ENCODE measurements at places on chromosomes 5 and 9.

DNA sequence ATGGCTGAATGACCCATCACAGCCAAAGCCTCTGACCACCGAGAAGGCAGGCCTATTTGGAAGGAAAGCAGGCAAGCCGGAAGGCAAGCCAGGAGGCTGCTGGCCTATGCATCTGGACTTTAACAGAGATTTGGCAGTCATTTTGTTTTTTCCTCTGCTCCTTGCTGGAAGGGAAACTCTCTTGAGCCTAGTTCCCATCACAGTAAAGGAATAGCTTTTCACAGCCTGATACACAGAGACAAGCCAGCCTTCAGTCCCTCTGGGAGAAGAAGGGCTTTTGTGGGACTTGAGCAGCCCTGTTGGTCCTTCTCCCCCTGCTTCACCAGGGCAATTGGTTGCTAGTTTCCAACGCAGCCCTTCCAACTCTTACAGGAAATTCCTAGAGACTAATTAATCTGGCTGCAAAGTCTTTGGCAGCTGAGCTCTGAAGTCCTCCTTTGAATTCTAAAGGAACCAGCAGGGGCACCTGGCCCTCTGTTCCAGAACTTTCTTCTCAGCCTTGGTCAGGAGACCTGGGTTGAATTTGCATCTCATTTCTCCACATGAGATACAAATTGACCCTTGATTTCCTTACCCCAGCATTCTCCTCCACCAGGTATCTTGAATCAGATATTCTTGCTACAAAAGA lies 157.3 kb upstream of the EPB41L4A start:
- ATAC-seq, result no peak

DNA sequence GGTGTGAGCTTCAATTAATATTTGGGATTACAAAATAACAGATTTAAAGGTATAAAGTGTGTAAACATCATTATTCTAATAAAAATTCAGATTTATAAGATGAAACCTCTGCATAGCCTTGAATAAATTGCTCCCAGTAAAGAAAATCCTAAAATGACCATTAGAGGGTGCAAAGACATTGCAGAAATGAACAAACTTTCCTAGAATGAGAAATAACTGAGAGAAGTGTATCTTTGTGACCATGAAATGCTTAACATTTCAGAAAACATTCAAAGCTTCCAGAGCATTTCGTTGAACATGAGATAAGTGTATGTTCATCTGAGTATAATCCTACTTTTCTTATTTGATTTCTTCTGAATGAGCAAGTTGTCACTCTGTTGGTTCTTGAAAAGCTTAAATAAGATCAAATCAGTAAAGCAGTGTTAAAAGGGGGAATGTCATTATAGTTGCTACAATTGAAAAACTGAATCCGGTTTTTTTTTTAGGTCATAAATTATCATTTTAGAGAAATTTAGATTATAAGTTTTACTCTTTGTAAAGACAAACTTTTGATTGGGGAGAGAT lies 24.7 kb upstream of the NUDT12 start:
- no peak for ATAC-seq

GRCh38 chr9:127923046-127923445 lies 6.2 kb upstream of the ST6GALNAC4 start:
- ATAC-seq, result no peak

GRCh38 chr5:43642428-43642827 lies 39.4 kb downstream of the NNT start:
- no peak for ATAC-seq

GRCh38 chr5:97044052-97044451 lies 98.4 kb downstream of the LIX1 start:
- ATAC-seq, result peak; percentile 14

GRCh38 chr9:87464110-87464991 lies 33.3 kb upstream of the DAPK1 start:
- ATAC-seq, result peak; percentile 84

GRCh38 chr5:37842048-37842447 lies 2.2 kb upstream of the GDNF start:
- no peak for ATAC-seq

GRCh38 chr5:178542455-178542854 lies 47.7 kb downstream of the COL23A1 start:
- no peak for ATAC-seq

GRCh38 chr5:99317136-99317535 lies 388.3 kb upstream of the CHD1 start:
- no peak for ATAC-seq

DNA sequence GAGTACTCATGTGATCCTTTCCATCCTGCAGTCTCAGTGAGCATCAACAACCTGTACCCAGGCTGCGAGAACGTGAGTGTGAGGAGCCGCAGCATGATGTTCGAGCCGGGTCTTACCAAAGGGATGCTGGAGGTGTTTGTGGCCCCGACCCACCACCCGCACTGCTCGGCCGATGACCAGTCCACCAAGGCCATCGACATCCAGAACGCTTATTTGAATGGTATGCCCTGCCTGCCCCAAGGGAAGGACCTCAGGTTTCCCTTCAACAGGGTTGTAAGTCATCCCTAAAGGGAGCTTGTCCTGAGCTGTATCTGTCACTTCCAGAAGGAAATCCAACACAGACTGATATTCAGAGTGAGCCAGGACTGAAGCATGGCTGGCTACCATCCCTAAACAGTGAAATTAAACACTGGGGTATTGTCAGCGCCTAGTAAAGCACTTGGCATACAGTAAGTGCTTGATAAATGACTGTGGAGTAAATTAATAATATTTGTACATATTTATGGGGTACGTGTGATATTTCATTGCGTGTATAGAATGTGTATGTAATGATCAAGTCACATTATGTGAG lies 39.3 kb upstream of the CTSL start:
- no peak for ATAC-seq

- no peak for ATAC-seq
These were observed 433.7 kb upstream of the ACO1 start for GRCh38 chr9:31950756-31951155.

GRCh38 chr9:23779220-23779619 lies 46.8 kb downstream of the ELAVL2 start:
- ATAC-seq, result no peak

- no peak for ATAC-seq
These were observed 58.5 kb downstream of the DCP2 start for GRCh38 chr5:113035096-113035495.

- ATAC-seq, result no peak
These were observed 37.5 kb downstream of the SLC28A3 start for GRCh38 chr9:84303061-84303460.

- no peak for ATAC-seq
These were observed 61.9 kb downstream of the NSD1 start for GRCh38 chr5:177195307-177195952.

DNA sequence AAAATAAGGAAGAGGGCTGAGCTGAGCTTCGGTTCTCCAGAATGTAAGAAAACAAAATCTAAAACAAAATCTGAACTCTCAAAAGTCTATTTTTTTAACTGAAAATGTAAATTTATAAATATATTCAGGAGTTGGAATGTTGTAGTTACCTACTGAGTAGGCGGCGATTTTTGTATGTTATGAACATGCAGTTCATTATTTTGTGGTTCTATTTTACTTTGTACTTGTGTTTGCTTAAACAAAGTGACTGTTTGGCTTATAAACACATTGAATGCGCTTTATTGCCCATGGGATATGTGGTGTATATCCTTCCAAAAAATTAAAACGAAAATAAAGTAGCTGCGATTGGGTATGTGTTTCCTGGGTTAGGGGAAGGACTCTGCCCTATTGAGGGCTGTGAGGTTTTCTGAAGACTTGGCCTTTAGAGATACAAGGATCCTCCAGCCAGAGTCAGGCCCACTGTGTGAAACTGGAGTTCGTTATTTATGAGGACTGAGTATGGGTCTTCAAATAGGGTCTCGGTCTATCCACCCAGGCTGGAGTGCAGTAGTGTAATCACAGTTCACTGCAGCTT lies 3.8 kb downstream of the EGR1 start:
- ATAC-seq, result no peak

DNA sequence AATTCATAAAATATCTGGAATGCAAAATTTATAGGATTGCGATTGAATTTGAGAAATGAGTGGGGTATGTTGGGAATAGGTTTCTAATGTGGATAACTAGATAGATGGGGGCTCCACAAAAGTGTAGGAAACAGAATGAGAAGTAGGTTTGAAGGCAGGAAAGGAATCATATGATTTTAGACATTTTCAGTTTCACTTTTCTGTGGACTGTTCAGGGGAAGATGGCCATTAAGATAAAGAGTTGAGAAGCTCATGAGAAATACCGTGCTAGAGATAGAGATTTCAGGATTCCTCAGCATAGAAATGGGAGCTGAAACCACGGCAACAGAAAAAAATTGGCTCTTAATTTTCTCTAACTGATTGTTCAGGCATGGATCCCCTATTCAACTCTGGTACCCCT lies 163.4 kb upstream of the CD180 start:
- no peak for ATAC-seq

GRCh38 chr5:179275941-179276837 lies 69.1 kb downstream of the ADAMTS2 start:
- ATAC-seq, result no peak

DNA sequence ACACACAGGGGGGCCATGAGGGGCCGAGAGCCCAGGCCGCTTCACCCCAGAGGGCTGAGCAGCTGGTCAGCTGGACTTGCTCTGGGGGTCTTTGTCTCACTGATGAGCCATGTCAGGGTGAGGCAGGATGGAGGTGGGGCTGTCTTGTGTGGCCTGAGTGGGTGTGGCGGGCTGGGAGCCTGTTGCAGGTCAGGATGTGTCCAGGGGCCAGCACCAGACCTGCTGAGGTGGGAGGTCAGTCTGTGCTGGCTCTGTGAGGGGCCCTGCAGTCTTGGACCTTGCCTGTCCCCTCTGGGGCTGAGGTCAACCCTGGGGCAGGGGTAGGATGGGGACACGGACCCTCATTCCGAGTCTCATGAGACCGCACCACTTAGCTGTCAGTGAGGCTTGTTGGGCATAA lies 56.9 kb downstream of the RXRA start:
- ATAC-seq, result no peak

DNA sequence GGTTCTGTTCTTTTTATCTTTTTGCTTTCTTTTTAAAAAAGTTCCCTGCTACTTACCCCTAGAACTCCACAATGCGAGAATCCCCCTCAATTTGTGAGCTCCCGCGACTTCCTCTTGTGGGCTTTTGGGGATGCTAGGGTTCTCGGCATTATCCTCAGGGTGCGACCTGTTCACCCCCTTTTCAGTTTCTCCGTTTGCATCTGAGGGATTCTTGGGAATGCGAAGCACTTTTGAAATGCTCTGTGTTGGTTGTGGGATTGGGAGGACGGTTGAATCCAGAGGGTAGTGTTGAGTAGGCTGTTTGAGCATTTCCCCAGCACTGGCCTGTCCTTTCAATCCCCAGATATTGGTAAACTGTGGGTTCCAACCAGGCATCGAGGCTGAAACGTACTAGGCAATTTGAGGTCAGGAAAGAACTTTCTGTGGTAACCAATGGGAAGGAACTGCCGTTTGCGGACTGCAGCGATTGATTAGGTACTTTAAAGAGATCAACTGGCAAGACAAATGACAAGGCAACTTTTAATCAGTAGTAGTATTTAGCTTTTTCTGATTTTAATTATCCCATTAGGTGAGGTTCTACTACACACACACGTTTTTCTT lies 415 bp downstream of the XRCC4 start:
- peak; percentile 6 for ATAC-seq

- ATAC-seq, result no peak
These were observed 79.3 kb upstream of the RASA1 start for GRCh38 chr5:87188391-87188790.

DNA sequence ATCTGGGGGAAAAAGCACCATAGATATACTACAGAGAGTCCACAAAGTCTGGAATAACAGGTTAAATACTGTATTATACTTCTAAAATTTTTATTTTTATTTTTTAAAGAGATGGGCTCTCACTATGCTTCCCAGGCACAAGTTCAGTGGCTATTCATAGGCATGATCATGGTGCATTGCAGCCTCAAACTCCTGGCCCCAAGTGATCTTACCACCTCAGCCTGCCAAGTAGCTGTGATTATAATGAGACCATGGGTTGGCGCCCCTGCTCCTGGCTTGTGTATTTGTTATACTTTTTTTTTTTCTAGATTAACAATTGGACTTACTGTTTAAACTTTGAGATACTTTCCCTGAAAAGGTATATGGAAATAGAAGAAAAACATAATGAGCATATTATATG lies 25.9 kb downstream of the ERBIN start:
- ATAC-seq, result no peak

GRCh38 chr5:171920765-171921391 lies 85.6 kb downstream of the FBXW11 start:
- ATAC-seq, result peak; percentile 62

DNA sequence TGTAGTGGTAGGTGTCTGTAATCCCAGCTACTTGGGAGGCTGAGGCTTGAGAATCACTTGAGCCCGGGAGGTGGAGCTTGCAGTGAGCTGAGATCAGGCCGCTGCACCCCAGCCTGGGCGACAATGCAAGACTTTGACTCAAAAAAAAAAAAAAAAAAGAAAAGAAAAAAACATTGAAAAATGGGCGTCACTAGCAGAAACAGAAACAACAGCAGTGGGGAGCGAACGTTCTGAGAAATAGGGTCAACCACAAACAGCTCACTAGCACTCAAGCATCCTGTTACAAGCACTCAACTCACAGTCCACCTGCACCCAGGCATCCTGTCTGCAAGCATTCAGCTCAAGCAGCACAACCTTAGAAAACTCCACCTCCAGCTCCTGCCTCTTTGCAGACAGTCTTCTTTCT lies 17.2 kb downstream of the TRIM14 start:
- ATAC-seq, result peak; percentile 92

GRCh38 chr5:135915466-135916001 lies 19.9 kb upstream of the IL9 start:
- ATAC-seq, result peak; percentile 53

DNA sequence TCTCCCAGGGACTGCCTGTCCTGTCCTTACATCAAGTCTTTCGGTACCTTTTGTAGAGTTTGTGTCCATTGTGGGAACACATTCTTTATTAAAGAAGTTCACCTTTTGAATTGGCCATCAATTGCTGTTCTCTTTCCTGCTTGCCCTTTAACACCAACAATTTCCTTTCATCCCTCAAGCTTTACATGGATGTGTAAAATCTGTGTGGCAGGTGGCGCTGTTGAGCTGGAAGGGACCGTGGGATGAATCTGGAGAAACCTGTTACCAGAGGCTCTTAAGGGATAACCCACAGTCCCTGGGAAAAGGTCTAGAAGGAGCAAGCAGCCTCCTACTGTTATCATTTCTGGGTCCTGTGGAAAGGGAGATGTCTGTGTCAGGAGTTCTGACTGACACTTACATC lies 7.9 kb upstream of the ZFP62 start:
- peak; percentile 61 for ATAC-seq

DNA sequence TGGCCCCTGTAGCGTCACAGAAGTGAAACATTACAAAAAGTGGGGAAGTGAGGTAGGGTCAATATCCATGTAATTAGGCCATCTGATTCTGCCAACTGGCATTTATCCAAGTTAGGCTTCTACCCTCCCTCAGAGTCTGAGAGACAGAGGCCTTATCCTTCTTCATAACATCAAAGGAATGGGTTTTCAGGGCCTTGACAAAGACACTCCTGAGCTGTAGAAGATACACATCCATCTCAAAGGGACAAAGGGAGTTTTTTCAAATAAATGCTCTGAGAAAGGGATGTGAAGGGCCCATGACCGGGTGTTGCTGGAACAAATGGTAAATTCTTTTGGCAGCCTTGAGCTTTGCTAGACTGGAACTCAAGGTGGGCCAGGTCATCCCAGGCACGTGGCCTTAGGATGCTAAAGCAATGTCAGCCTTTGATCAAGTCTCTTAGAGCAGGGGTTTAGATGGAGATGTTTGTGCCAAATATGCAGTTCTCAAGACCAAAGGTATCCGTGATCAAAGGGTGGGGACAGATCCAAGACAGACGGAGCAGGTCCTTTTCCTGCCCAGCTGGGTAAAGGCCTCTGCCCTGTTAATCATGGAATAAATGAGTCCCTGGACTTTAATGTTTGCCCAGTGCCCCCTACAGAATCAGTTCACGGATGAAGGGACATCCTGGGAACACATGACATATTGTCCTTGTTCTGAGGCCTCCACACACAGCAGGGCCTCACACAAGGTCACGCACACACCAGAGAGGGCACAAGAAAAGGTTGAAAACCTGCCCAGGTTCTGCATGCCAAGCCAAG lies 10.0 kb upstream of the FAM169A start:
- ATAC-seq, result no peak

All from activated T-helper 17 cell treated with anti-CD3 and anti-CD28 coated beads, Interleukin-2, amount 50 U/mL, for 72 hours (primary cell).